Adipocyte (in vitro differentiated cells): ENCODE measurements at places on chromosomes 13 and 19.
A peak's percentile ranks its signal among the peaks of the same experiment; 100 is the strongest.

DNA sequence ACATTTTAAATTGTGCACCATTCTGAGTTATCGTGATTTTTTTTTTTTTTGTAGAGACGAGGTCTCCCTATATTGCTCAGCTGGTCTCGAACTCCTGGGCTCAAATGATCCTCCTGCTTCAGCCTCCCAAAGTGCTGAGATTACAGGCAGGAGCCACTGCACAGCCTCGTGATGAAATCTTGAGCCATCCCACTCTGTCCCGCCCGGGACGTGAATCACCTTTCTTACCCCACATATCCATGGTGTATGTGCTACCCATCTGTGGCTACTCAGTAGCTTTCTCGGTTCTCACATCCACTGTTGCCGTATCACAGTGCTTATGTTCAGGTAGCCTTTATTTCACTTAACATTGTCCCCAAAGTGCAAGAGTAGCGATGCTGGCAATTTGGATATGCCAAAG is 26.5 kb downstream of the PAK4 start:
- no peak for DNase-seq

GRCh38 chr13:93589788-93590187 is 363.2 kb downstream of the GPC6 start:
- no peak for DNase-seq

GRCh38 chr13:59398127-59398526 is 765.6 kb downstream of the DIAPH3 start:
- DNase-seq: no peak

- DNase-seq: no peak
Measured at GRCh38 chr13:47929156-47929555, 71.9 kb downstream of the SUCLA2 start.

DNA sequence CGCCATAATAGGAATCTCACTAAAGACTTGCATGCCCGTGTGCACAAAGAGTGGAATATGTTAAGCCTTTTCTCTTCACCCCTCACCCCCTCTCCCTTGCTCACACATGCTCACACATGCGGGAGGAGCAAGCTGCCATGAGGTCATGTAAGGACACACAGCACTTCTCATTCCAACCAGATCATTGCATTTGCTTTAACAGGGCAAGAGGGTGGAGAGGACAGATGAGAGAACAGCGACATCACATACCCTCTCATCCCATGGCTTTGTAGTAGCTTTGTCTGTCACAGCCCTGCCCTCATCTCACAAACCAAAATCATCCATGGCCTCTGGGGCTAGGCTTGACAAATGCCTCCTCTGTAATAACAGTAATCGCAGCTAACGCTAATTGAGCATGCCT is 145.6 kb upstream of the FRY start:
- DNase-seq: no peak

- no peak for DNase-seq
Measured at GRCh38 chr19:18157465-18158063, 4.6 kb downstream of the PIK3R2 start.

DNA sequence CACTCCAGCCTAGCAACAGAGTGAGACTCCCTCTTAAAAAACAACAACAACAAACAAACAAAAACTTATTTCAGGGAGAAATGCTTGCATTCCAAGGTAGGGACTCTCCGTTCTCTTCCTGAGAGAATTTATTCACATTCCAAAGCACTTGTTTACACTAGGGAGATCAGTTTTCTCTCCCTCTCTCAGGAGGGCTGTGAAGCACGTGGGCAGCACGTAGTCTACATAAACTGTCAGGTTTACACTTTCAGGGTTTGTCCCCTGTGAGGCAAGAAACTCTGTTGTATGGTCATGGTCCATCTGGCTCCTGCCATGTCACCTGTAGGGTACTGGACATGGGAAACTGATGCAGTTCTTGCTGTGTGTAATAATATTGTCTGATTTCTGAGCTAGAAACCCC is 31.6 kb downstream of the WDR87 start:
- peak; percentile 11 for DNase-seq

- no peak for DNase-seq
Measured at GRCh38 chr13:98223741-98224140, 46.7 kb upstream of the RNF113B start.

- no peak for DNase-seq
Measured at GRCh38 chr13:60152114-60152513, 11.6 kb downstream of the DIAPH3 start.

DNA sequence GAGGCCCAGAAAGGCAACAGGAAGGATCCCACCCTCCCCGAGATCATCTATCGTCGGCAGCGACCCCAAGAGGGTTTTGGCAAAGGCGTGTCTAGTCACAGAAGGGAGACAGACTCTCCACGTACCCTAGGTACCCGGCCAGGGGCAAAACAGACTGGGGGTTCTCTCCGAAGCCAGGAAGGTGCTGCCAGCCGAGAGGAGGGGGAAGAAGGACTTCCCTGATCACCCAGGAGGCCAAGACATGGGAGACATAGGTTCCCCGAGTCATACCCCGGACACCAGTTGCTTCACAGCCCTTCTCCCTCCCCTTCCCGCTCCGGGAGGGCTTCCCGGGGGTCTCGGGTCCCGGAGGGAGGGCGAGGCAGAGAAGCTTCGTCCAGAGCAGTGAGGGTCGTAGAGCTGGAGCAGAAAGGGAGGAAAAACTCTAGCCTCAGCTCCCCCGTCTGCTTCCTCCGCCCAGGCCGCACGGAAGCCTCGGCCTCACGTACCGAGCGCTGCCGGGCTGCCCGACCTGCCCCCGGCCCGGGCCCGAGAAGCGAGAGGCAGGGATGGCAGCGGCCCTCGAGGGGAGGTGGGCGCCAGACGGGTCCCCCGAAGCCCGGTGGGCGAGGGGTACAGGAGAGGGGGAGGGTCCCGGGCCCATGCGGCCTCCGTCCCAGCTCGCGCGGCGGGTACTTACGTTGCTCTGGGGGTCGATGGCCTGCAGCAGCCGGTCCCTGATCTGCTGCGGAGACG is 644 bp downstream of the MED26 start:
- DNase-seq: peak; percentile 38

GRCh38 chr13:22198641-22199217 is 527.9 kb downstream of the FGF9 start:
- no peak for DNase-seq

GRCh38 chr13:41693434-41693833 is 236.1 kb downstream of the RGCC start:
- peak; percentile 20 for DNase-seq

GRCh38 chr13:101238555-101238954 is 177.8 kb downstream of the NALCN start:
- DNase-seq: no peak
